GM04503 (cell line): ENCODE measurements at places on chromosomes 1 and 21.

DNA sequence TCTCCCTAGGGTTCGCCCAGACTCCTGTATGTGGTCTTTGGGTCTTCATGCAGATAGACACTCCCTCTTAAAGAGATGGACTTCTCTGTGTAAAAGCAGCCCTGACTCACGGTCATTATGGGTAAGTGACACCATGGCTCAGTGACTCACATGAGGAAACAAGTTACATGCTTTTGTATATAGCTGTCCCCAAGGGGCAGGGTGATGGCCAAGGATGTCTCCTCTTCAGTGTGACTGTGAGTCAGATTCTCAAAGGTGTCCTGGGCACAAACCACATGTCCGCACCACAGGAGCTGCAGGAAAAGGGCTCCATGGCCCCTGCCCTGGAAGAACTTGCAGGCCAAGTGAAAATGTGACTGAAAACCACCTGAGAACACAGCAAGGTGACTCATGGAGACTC lies 380.4 kb downstream of the NPHP4 start:
- no peak for DNase-seq

GRCh38 chr1:58406301-58407071 lies 140.0 kb downstream of the OMA1 start:
- no peak for DNase-seq

GRCh38 chr1:56199061-56199460 lies 380.3 kb downstream of the PLPP3 start:
- DNase-seq = no peak

DNA sequence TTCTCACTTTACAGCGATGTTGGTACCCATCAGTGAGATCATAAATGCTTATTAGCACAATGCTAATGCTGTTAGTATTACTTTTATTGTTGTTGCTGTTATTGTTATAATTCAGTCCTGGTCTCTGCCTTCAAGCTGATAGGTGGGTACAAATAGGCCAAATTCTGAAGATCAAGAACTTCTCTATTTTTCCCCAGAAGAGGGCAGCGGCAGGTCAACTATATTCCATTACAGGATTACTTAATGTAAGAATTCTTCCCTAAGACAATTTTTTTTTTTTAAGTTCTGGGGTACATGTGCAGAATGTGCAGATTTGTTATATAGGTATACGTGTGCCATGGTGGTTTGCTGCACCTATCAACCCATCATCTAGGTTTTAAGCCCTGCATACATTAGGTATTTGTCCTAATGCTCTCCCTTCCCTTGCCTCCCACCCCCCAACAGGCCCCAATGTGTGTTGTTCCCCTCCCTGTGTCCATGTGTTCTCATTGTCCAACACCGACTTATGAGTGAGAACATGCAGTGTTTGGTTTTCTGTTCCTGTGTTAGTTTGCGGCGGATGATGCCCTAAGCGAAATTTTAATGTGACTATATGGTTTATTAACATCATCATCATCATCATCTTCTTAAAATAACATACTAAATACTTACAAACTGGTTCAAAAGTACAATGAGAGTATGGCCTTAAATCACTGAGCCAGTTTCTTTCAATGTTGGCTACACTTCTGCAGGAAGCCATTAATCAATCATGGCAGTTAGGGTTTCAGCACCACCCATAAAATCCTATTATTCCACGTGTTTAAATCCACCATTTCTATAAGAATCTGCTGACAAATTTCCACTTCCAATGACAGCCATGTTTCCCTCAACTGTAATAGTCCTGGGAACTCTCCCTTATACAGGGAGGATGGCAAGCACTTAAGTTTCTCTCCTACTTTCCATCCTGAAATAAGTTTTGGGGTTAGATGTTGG lies 19.2 kb downstream of the SLC19A2 start:
- no peak for DNase-seq

DNA sequence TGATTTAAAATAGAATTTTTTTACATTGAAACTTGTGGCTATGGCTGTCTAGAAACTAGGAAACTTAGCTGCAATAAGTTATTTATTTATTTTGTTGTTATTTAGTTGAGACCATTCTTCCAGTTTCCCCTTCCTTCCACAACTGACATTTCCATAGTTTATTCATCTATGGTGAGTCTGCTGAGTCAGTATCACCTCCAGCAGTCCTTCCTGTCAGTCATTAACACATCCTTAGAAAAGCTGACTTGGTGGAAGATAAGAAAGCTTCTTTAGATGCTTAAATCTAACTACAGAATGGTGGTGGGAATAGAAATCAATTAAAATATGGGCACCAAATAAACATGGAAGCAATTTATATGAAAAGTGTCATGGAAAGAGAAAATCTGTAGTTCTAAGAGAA lies 714.0 kb downstream of the RWDD3 start:
- DNase-seq = no peak

DNA sequence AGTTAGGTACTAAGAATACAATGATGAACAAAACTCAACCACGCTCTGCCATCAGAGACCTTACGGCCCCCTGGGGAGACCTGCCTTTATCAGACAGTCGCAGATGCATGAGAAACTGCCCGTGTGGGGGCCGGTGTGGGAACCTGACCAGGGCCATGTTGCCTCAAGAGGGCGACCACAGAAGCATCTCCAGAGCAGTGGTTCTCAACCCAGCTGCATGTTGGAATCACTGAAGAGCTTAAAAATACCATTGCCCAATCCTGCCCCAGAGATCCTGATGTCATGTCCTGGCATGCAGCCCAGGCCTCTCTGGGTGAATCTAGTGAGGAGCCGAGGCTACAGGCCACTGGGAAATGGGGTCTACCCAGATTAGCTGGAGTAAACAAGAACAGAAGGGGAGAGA lies 108.7 kb downstream of the PRDM2 start:
- peak; percentile 36 for DNase-seq

DNA sequence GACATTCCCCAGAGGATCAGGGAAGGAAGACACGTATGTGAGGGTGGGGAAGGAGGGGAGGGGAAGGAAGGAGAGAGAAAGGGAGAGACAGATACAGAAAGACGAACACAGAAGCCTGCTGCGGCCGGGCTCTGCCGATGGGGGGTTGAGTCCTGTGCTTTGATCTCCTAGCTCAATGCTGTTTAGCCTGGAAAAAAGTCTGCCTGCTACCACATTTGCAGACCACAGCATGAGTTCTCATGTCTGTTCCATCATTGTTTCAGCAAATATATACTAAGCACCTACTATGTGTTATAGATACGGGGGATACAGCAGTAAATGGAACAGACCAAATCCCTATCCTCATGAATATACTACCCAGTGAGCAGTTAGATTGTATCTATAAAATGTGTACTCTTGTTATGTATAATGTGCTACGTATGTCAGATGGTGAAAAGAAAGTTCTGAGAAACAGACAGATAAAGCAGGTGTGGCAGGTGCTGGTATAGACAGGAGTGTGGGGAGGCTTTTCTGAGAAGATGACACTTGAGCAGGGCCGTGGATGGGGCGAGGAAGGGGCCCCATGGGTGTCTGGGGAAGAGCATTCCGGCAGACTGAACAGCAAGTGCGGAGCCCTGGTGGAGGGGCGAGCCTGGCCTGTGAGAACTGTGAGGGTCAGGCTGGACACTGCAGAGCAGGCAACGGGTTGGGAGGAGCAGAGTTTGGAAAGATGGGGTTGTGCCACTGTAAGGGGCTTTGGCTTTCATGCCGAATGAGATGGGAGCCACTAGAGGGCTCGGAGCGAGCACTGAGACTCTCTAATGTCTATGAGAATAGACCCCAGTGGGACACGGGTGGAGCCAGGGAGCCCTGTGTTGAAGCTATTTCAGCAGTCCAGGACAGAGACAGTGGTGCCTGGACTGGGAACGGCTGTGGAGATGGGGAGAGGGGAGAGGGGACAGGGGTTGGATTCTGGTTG lies 34.1 kb downstream of the KIAA1614 start:
- DNase-seq = no peak
